Ovary (tissue), 10 donors: ENCODE measurements at places on chromosomes 2 and 18. TPM values are rescaled to one million over a fixed set of nuclear protein-coding genes. Genes with fewer than 3 reads are reported as not detected.

The YIPF4 gene
- 28.5 TPM for polyA plus RNA-seq

The METAP1D gene
- polyA plus RNA-seq = 7.0 TPM

The TRAK2 gene
- 8.3 TPM for polyA plus RNA-seq

The SYT4 gene
- polyA plus RNA-seq = 0.25 TPM

The GRHL1 gene
- 0.40 TPM for polyA plus RNA-seq

The PCBP1 gene
- polyA plus RNA-seq = 272 TPM

The SMIM21 gene
- polyA plus RNA-seq = not detected

The ACMSD gene
- not detected for polyA plus RNA-seq

The ALK gene
- 0.05 TPM for polyA plus RNA-seq

The GREB1L gene
- 2.4 TPM for polyA plus RNA-seq

The CFAP53 gene
- 0.41 TPM for polyA plus RNA-seq

The DSC1 gene
- not detected for polyA plus RNA-seq

The RRM2 gene
- polyA plus RNA-seq = 4.1 TPM

The SPC25 gene
- 1.3 TPM for polyA plus RNA-seq

The OR6B2 gene
- not detected for polyA plus RNA-seq

The GALNT14 gene
- 1.6 TPM for polyA plus RNA-seq

The EVA1A gene
- polyA plus RNA-seq = 0.80 TPM

The KCNIP3 gene
- 2.2 TPM for polyA plus RNA-seq

The TUBA3E gene
- polyA plus RNA-seq = 0.07 TPM

The POTEC gene
- not detected for polyA plus RNA-seq

The MARCO gene
- polyA plus RNA-seq = 1.8 TPM

The SLC11A1 gene
- 3.0 TPM for polyA plus RNA-seq

The OSGEPL1 gene
- polyA plus RNA-seq = 6.2 TPM

The RNF25 gene
- polyA plus RNA-seq = 26.5 TPM

The PKDCC gene
- 117 TPM for polyA plus RNA-seq

The STON1 gene
- 26.5 TPM for polyA plus RNA-seq

The TLX2 gene
- polyA plus RNA-seq = not detected

The SPATA3 gene
- not detected for polyA plus RNA-seq

The CDH19 gene
- 2.7 TPM for polyA plus RNA-seq

The FEV gene
- not detected for polyA plus RNA-seq

The TCF4 gene
- polyA plus RNA-seq = 69.1 TPM
